Posterior vena cava (tissue), 2 donors: ENCODE measurements at places on chromosomes 2 and 18.

DNA sequence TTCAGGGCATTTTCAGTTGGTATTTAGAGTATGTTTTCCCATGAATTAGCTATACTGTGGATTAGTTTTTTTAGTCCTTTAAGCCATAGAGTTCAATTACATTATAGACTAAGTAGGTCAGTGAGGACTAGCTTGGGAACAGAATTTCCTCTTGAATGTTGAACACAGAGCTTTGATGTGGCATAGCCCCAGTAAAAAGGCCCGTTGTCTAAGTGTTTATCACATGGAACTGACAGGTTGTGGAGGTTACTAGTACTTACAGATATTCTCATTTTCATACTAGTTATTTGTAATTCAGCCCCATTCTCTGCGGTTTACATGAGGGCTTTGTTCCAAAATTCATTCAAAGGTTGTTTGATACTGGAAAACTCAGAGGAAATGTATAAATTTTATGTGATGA is 6.2 kb downstream of the INSIG2 start:
- no peak for DNase-seq

DNA sequence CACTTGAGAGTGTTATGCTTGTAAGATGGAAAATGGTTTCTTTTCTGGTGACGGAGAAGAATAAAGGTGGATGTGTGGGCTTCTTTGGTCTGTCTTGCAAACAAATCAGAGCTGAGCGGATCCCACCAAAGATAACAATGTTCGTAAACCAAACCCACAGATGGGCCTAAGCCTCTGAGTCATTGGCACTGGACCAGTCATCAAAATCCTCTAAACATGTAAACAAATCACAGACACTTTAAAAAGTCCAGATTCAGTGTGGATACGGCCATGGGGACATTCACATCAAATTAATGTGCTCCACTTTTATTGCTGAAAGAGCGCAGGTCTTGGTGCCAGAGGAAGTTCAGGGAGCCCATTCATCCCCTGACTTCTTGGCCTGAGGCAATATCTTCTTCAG is 60.5 kb upstream of the TMEM200C start:
- no peak for DNase-seq

DNA sequence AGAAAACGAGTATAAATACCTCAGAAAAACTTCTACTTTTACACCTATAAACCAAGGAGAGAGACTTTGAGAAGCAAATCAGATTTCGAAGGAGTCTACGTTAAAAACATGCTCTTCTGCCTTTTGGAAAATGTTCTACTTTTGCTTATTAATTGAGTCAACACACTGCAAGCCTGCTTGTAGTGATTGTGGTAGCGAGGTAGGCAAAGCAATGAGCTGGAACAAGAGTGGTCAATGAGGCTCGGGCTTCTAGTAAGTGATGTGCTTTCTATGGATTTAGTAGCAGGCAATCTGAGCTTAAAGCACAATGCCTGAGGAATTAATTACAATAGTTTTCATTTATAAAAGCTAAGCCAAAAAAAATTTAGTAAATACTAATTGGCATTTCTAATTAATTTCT is 103.4 kb upstream of the TFCP2L1 start:
- DNase-seq: no peak

DNA sequence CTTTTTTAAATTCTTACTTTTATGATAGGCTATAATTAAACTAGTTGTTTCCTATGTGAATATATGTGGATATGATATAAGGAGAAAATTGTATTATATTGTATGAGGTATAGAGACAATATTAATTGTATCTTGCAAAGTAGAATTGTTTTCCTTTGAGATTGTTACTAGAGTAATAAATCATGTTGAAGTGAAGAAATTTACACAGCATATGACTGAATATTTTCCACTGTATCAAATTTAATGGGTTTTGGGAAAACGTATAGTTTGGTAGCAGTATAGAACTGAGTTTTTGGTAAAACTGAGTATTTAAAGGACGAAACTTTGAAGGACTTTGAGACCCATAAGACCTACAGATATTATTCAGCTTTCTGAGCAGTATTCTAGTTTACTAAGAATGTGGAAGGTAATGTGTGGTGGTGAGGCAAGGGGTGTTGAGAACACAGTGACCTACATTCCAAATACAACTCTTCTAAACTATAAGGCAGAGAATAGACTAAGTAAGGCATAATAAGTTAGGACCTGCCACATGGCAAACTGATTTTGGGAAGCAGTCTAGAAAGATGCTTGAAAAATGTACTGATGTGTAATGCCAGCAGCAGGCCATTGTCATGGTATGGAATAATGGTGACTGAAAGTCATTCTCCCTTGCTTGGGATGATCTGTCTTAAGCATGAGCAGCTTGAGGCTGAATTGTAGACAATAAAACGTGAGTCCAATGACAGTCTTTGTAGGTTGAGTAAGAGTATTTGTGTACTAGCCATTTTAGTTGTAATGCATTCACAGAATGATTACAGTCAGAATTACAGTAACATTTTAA is 29.6 kb downstream of the PKP4 start:
- DNase-seq: no peak

DNA sequence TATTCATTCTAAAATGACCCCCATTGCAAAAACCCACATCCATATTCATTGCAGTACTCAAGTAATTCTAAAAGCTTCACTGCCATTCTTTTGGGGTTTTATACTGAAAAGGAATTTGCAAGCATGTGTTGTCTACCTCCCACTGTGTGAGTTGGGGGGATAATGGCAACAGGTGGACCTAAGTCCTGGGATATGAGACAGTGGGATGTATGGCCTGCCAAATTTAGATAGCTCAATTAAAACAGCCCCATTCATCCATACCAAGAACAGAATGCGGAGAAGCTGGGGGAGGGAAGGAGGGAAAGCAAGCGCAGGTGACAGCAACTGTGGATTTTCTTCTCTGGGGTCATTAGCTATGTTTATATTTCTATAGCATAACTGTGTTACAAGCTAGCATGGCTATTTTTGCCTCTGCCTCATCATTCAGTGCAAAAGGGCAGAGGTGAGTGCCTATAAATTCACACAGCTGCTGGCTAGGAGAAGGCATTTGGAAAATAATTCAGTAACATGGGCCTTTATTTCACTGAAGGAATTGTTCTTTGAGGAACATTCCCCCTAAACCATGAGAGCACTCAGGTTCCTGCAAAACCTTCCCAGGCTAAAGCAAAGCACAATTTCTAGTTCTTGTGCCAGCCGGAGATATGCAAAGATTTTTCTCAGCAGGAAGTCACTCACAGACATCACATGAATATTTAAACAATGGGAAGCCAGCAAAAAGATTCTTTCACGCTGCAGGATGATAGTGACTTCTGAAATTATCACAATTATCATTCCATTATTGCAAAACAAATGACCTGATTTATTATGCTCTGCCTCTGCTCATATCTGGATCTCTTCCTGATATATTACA is 393.9 kb upstream of the ACVR2A start:
- DNase-seq: no peak

DNA sequence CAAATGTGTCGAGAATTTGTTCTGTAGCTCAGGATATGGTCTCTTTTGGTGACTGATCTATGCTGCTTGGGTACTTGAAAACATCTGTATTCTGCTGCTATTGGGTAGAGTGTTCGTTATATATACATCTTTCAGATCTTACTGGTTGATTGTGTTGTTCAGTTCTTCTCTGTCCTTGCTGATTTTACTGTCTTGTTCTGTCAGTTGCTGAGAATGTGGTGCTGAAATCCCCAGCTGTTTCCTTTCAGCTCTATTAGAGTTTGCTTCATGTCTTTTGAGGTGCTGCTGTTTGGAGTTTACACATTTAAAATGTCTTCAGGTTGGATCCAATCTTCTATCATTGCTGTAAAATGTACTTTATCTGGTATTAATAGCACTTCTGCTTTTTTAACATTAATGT is 12.9 kb downstream of the BCL2L11 start:
- no peak for DNase-seq

DNA sequence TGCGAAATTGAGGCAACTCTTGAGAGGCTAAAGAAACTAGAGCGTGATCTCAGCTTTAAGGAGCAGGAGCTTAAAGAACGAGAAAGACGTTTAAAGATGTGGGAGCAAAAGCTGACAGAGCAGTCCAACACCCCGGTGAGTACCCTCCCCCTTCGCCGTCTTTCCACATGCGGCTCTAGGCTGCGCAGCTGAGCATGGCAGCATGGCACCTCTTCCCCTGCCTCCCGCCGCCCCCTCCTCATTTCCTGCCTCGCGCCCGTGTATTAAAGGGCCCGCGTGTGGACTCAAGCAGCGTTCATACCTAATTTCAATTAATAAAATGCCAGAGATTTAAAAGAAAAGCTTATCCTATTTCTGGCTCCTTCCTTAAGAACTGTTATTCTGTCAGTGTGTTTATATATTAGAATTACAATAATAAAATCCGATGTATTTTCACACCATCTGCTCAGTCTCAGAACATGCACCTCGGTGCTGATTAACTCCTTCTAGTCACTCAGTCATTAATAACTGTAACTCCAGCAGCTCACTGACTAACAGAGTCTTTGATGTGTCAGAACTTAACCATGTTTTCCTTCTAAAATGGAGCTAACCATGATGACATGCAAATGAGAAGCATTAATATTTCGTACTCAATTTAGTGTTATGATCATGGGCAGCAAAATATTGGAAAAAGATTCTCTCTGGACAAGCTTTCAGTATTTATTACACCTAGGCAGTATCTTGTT is 137.4 kb upstream of the CDCA7 start:
- no peak for DNase-seq

DNA sequence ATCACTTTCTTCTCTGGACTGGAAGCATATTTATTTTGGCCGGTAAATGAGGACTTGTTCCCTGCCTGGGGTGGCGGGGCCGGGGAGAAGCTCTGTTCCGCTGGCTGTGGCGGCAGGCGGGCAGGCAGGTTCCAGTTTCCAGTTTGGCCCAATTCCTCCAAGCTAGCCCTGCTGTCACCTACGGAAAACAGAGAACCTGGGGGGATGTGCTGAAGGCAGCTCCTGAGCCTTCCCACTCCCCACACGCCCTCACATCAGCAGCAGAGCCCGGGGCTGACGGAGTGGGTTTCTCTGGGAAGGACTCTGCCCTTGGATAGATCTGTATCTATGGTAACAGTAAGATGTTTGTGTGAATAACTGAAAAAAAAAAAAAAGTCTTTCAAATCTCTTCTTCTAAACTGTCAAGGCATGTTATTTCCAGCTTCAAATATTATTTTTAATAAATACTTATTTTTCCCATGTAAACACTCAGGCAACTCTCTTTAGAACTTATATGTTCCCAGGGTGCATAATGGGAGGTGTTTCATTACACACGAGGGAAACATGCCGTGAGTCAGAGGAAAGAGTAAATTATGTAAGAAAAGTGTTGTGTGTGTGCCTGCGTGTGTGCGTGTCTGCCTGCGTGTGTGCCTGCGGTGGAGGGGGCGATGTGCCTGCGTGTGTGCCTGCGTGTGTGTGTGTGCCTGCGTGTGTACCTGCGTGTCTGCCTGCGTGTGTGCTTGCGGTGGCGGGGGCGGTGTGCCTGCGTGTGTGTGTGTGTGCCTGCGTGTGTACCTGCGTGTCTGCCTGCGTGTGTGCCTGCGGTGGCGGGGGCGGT is 116.1 kb upstream of the ZNF516 start:
- no peak for DNase-seq

DNA sequence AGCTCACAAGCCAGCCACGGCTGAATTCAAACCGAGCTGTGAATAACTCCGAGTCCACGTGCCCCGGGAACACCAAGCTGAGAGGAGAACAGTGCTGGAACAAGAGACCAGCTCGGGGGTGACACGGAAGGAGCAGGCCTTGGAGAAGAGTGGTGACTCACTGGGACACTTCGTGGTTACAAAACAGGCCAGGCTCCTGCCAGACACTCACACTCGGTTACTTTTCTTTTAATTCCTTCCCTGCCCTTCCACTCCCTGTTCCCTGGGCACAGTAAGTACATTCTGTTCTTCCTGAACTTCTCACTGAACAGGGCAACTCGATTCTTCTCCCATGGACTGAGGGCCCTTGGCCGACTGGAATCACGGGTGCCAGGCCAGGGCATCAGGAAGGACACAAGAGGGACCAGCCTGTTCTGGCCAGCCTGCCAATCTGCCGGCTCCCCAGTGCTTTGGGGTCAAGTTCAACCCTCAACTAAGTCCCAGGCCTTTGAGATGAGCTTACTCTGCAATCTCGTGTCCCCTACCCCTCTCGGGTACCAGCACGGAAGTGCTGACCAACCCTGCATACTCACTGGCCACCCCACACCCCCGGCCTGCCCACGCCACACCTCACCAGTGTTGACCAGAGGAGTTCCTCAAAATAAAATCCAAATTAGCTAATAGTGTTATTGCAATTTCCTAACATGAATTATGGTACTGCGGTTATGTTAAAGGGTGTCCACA is 87.5 kb downstream of the TFCP2L1 start:
- peak; percentile 93 for DNase-seq

DNA sequence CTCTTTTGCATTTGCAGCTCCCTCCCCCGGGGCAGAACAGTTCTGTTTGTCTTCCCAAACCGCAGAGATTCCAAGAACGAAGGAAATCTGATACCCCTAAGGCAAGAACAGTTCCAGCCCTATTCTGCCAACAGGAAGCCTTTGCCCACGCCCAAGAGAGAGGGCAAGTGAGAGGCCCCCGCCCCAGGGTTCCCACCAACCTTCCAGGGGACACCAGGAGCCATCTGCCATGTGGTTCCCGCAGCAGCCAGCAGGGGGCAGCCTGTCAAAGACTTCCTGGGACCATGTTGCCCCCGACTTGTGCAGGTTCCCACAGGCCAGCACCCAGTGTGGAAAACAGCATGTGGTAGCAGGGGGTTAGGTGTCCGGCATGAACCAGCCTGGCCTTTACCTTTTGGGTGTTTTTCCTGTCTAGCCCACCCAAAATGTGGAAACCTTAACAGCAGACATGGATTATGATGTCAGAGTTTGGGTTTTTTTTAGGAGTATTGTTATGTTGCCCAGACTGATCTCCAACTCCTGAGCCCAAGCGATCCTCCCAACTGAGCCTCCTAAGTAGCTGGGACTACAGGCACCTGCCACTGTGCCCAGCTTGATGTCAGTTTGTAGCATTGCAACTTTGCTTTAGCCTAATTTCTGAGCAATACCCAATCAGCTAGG is 21.7 kb upstream of the EFHD1 start:
- DNase-seq: peak; percentile 87

DNA sequence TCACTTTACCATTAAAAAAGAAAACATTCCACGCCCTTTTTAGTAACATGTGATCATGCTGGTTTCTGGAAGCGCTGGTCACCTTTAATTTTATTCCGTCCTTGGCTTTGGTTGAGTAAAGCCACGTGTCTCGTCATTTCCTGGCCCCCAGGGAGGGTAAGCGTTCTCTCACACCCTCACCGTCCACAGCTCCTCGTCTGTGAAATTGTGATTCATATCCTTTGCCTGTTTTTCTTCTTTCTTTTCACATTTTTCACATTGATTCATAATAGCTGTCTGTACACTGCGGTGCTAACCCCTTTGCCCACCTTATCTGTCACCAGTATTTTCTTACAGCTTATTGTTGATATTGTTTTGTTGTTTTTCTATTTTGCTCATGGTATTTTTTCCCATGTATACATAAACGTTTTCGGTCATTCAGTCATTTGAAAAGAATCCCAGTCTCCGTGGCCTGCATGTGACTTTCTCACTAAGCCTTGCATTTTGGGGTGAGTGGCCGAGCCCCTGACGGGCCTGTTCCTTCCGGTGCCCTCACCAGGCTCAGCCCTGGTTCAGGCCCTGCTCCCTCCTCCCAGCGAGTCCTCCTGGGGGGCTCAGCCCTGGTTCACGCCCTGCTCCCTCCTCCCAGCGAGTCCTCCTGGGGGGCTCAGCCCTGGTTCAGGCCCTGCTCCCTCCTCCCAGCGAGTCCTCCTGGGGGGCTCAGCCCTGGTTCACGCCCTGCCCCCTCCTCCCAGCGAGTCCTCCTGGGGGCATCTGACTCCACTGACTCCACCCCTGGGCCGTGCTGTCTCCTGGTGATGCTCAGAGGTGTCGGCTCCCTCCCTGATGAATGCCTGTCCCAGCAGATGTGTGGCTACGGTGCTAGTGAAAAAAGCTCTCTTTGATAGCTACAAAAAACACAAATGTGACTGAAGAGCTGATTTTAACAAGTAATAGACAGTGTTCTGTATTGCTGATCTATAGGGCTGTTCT is 249.7 kb upstream of the PXDN start:
- DNase-seq: no peak
